Stimulated activated CD4-positive, alpha-beta T cell treated with anti-CD3 and anti-CD28 coated beads, TNF-alpha, amount 100 ng/mL, for 48 hours (primary cell): ENCODE measurements at places on chromosomes 3 and 15.

- no peak for DNase-seq
Measured at GRCh38 chr15:57552678-57553334, 38.9 kb upstream of the MYZAP start.

GRCh38 chr3:14162178-14162577 is 16.2 kb downstream of the XPC start:
- DNase-seq = no peak

DNA sequence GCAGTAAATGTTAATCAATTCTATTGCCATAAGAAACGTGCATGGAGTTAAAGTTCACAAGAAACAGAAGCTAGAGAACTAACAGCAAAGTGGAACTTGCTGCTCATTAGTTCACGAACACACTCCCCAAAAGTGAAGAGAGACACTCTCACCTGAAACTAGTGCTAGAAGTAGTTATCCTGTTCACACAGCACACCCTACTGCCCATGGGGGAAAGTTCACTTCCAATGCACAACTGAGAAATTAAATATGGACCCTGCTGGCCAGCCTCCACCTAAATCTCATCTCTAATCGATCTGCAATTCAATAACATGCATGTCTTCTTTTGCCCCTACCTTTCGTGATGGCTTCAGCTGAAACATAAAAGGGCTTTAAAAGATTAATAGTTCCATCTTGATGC is 39.4 kb upstream of the FRMD4B start:
- no peak for DNase-seq

- DNase-seq = no peak
Measured at GRCh38 chr3:73478858-73479257, 145.9 kb downstream of the PDZRN3 start.

GRCh38 chr15:92989470-92989869 is 89.3 kb downstream of the CHD2 start:
- DNase-seq = no peak

GRCh38 chr15:67641453-67641852 is 99.0 kb downstream of the MAP2K5 start:
- DNase-seq = no peak

GRCh38 chr3:28917895-28918475 is 362.9 kb upstream of the RBMS3 start:
- DNase-seq = no peak
